ENCODE measurements at places on chromosomes 6 and 20.

GRCh38 chr6:26471970-26472369, 14.2 kb downstream of the BTN2A1 start:
- DNase-seq: no peak

DNA sequence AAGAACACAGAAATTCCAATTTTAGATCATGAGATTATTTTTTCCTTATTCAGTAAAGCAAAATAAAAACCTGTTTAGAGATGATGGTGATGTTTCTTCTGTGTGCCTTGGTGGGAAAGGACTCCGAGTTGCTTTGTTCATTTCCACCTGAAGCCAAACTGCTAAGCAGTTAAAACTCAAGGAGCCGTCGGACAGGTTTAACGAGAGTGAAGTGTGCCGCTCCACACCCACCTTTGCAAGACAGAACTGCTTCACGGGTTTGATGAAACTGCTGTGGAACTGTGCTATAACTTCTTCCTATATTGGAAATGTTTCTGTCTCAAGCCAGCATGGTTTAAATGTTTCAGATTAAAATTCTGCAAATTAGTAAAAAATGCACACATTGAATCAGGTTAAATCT, 9.2 kb upstream of the DSP start:
- no peak for DNase-seq

DNA sequence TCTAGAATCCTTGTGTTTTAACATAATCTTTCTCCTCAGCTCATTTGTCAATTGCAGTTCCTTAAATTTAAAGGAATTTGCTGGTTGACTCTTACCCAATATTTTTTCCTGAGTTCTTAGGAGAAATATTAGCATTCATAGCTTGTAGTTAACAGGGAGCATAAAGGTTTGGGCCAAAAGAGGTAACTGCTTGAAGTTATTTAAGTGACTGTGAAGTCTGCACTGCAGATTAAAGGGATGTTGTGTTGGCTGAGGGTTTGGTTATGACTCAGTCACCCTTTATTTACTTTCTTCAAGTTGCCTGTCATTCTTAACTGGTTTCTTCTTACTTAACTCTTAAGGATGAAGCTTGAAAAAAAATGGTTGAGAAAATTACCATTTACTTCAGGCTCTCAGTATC, 220.3 kb upstream of the LAMP5 start:
- no peak for DNase-seq

GRCh38 chr20:37299718-37300528, 10.5 kb downstream of the MANBAL start:
- no peak for DNase-seq

DNA sequence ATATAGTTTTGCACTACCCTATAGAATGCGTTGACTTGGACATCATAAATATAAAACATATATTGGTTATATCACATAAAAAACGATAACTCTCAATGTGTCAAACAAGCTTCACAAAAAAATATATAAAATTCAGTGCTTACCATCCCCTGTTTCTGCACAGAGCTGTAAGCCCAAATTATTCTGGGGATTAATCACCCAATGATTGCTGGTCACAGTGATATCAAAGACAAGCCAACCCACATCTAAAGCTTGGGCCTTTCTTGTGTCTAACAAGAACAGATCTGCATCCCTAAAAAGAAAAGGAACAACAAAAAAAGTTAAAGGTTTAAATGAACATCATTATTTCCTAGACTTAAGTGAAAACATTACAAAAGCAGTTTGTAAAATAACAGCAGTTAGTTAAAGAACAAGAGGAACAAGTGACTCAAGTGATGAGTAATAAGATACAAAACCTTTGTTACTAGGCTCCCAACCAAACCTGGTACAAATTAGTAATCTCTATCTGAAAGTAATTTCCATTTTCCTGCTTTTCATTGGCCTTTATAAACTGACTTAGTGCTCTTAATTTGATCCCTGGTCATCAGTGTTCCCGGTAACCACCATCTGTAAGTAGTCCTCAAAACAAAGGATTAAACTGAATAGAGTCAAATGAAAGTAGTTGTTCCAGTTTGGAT, 81.1 kb downstream of the BMP5 start:
- no peak for DNase-seq

GRCh38 chr6:42729731-42730130, 7.3 kb upstream of the PRPH2 start:
- DNase-seq: no peak

- DNase-seq: no peak
Observed at GRCh38 chr6:131574133-131574532, 1.1 kb downstream of the ARG1 start.

DNA sequence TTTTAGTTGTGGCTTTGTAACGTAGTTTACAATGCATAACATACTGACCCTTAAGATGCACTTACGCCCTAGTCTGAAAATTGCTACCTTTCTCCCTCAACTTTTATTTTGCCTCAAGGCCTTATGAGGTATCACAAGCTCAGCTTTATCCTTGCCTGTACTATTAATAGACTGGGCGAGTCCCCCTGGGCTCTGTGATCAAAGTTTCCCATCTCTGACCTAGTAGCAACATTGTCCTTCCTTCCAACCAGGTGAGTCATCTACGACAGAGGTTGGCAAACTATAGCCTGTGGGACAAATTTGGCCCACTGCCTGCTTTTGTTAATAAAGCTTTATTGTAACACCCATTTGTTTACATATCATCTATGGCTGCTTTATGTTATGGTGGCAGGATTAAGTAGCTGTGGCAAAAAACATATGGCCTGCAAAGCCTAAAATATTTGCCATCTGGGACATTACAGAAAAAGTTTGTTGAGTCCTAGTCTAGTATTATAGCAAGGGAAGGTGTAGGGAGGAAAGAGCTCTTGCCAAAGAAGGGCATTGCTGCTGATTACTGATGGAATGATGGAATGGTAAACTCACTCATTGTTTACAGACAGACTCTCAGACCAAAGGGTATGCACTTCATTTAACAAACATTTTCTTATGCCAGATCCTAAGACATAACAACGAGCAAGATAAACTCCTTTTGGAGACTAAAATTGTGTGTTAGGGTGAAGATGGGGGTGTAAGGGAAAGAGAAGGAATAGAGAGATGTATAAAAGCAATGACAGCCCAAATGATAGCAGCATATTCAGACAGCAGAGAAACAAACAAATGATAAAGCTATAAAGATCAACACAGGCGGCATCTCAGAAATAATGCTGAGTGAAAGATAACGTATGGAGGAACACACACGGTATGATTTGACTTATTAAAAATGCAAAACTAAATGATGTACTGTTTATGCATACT, 74.2 kb downstream of the SLC22A23 start:
- no peak for DNase-seq

DNA sequence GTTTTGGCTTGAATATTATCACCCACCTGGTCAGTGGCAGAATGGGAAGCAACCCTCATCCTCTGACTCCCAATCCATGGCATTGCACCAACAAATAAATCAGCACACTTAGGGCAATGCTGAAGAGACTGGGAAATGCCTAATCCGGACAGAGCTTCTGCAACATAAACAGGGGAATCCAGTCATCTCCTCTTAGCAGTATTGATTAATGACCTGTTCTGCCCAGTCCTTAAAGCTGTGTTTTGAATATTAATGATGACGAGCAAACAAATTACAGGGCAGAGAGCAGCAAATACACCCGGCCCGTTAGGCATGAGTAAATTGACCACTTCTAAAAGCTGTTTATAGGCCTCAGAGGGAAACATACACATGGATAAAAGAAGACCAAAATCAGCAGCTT, 77.0 kb upstream of the B3GAT2 start:
- DNase-seq: no peak

DNA sequence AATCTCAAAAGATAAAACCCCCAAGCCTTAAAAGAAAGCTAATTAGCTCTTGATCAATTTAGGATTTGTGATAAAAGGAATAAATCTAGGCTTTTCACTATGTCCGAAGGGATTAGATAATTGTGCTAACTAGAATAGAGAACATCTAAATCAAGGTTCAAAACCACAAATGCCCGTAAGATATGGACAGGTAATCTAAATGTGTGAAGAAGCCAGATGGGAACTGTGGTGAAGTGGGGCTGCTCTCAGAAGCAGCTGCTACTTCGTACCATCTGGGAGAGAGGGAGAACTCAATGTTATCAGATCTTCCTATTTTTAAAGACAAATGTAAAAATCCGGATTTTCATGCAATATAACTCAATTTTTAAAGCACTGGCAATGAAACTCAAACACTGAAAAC, 44.2 kb downstream of the NCOA6 start:
- DNase-seq: no peak

DNA sequence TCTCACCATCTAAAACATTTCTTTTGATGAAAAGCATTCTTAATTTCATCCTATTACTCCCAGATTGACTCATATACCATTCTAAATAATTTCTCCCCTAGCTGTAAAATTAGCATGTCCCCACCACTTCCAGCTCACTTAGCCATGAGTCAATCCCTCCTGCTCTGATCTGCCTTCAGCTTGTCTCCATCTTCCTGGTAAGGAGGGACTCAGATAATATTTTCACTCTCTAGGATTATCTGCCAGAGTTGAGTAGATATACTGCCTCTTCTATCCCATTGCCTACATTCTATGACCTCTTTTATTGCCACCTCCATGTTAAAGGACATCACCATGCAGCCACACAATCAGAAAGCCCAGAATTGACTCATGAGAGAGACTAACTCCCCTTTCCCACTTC, 348.8 kb upstream of the POU3F2 start:
- DNase-seq: no peak

GRCh38 chr6:42367353-42368011, 84.2 kb downstream of the TRERF1 start:
- DNase-seq: no peak

- DNase-seq: no peak
Observed at GRCh38 chr20:8464368-8464767, 332.3 kb downstream of the PLCB1 start.

- DNase-seq: no peak
Observed at GRCh38 chr20:40757087-40757486, 68.1 kb upstream of the MAFB start.

- DNase-seq: no peak
Observed at GRCh38 chr6:144606083-144606482, 320.9 kb downstream of the UTRN start.

GRCh38 chr20:32248043-32248442, 29.4 kb upstream of the KIF3B start:
- DNase-seq: no peak

GRCh38 chr6:143110996-143111395, 50.3 kb downstream of the AIG1 start:
- DNase-seq: no peak

DNA sequence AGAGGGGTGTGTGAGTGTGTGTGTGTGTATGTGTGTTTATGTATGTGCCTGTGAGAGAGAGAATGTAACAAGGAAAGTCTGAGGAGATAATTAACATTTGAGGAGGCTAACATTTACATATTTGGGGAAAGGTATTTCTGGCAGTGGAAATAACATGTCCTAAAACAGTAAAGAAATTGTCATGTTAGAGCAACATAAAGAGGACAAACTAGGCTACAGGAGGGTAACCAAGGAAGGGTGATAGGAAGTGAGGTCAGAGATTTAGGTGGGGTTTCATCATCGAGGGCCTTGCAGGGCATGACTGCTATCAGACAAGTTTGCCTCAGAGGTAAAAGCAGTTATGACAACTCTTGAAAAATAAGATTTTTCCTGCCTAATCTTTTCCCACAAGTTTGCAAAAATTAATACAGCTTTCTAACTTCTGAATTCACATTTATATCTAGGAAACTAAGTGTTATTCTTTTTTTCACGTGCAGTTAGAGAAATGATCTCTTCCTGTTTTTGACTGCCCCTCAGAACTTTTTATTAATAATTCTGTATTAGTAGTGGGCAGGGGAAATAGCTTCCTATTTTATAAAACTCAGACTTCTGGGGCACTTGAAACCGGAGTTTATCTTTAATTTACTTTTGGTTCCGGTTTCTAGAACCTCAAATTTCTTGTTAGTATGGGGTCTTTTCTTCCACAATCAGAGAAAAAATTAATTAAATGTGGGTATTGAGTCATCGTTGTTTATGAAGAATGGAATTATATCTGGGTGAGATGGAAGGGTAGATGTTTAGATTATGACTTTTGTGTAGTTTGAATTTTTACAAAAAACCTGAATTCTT, 30.5 kb upstream of the RHAG start:
- DNase-seq: no peak
